AG10803 (cell line): ENCODE measurements at places on chromosomes 5 and 9.

GRCh38 chr5:78187172-78187571 is 107.3 kb downstream of the AP3B1 start:
- DNase-seq: no peak

DNA sequence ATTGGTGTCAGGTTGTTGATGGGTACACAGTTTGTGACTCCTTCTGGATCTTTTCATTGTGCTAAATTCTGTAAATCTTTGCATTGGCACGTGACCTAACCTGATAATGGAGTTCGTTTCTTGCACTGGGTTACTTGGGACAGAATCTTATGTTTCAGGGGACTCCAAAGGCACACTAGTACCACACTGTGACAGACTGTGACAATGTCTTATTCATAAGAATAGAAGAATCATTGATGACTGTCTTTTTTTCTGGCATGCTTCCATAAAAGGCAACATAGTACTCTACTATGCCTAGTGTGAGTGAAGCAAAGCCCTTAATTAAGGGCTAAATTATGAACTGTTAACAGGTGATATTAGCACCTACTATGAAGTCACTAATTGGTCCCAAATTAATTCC is 35.4 kb upstream of the RICTOR start:
- no peak for DNase-seq

DNA sequence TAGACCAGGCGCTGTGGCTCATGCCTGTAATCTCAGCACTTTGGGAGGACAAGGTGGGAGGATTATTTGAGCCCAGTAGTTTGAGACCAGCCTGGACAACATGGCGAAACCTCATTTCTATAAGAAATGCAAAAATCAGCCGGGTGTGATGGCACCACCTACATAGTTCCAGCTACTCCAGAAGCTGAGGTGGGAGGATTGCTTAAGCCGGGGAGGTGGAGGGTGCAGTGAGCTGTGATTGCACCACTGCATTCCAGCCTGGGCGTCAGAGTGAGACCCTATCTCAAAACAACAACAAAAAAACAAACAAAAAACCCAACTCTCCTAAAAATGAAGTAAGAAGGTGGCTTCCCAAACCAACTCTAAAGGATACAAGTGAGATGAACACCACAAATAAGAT is 23.0 kb downstream of the IARS1 start:
- DNase-seq: no peak

DNA sequence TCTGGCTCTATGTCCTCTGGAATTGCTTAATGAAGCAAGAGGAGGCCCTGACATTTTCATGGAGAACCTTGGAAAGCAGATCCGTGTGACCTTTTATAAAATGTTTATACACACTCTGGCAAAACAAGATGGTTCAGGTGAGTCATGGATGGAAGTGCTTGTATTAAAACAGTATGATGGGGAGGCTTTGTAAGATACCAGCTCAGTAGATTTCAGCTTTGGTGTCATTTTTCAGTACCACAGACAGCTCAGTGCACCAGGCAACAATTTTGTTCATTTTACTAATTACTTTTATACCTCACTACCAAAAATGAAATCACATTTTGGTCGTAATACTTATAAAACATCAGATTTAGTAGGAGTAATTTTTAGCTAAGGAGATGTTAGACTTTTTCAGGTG is 5.2 kb downstream of the KCNN2 start:
- no peak for DNase-seq
